Fibroblast of mammary gland (primary cell): ENCODE measurements at places on chromosomes 6 and 20.

GRCh38 chr6:3022765-3023662, 23.3 kb downstream of the NQO2 start:
- DNase-seq: peak; percentile 3

DNA sequence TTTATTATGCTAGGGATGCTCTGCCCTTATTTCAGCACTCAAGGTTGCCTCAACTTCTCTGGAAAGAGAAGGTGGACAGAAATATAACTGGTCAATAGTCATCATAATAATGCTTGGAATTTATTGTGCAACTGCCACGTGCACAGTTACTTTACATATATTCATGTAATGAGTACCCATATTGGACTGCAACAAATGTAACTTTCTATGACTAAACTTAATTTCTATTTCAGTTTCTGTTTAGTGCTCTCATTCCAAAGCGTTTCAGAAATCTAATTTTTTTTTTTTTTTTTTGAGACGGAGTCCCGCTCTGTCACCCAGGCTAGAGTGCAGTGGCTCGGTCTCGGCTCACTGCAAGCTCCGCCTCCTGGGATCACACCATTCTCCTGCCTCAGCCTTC, 28.3 kb upstream of the CD83 start:
- DNase-seq: no peak

DNA sequence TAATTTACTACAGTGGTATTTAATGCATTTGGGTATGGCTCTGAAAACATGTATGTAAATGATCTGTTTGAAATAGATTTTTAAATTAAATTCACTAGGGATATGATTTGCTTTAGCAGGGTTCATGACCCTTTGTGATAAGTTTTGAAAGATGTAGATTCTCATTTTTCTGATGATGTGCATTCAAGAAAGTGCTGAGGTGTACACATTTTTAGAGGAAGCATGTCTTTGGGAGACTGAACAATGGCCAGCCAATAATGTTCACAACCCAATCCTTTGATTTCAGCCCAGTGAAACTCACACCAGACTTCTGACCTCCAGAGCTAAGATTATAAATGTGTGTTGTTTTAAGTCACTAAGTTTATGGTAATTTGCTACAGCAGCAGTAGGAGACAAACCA, 71.1 kb downstream of the TMEM244 start:
- no peak for DNase-seq

GRCh38 chr20:60481743-60482133, 523.5 kb downstream of the CDH26 start:
- no peak for DNase-seq

DNA sequence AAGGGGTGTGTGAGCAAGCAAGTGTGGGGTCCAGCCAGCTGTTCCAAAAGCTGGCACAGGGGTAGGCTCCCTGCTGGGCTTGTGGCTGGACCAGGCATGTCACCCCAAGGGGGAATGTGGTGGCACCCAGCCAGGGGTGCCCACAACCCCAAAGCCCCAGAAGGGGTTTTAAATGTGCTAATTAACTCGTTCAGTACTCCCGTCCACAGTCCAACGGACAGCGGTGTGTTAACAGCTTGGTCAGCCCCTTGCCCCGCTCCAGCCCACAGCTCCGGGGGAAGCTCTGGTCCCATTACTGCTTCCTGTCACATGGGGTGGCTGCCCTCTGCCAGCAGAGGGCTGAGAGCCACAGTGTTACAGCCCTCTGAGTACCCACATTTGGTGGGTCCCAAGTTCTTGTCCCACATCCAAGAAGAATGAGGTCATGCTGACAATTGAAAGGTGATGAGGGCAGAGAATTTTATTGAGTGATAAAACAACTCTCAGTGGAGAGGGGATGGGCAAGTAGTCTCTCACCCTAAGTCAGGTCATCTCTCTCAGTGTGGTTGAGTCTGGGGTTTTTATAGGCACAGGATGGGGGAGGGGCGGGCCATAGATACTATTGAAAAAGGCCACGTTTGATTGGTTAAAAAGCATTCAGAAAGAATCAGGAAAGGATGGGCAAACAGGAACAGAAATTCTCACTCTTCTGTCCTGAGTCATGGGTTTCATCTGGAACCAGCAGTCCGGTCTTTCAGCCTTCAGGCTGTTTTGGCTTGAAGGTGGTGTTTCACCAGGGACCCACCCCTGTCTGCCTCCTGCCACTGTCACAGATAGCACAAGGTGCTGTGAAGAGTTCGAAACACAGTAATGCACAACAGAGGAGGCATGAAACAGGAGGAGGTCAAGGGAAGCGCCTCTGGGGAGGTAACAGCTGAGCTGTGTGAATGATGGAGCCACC, 238.5 kb downstream of the NFATC2 start:
- DNase-seq: no peak

DNA sequence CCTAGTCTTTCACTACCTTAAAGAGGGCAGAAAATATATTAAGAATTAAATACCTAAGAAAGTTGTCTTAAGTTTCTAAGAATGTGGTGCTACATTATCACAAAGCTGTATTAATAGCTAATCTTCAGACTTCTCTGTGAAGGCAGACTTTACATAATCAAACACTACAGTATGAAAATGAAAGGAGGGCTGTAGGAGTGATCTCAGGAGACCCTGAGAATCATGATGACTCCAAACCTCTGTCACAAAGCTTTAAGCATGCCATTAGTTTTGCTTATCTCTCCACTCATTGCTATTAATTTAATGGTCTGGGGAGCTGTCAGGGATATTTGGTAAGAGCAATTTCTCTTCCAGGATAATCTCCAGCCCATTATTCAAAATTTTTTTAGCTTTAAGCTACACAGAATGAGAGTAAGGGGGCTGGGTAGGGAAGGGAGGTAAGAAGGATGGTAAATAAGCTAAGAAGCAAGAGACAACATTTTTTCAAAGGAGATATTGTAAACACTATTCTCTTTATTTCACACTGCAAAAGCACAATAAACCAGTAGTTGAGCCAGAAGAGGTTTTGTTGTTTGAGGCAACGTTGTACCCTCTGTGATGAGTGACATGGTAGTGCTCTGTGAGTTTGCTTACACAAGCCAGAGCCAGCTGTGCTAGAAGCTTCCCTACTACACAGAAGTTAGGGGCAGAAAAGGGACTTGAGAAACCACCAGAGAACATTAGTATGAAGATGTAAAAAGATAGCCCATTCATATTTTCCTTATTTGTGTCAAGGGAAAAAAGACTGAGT, 258.8 kb downstream of the GMDS start:
- DNase-seq: peak; percentile 35

DNA sequence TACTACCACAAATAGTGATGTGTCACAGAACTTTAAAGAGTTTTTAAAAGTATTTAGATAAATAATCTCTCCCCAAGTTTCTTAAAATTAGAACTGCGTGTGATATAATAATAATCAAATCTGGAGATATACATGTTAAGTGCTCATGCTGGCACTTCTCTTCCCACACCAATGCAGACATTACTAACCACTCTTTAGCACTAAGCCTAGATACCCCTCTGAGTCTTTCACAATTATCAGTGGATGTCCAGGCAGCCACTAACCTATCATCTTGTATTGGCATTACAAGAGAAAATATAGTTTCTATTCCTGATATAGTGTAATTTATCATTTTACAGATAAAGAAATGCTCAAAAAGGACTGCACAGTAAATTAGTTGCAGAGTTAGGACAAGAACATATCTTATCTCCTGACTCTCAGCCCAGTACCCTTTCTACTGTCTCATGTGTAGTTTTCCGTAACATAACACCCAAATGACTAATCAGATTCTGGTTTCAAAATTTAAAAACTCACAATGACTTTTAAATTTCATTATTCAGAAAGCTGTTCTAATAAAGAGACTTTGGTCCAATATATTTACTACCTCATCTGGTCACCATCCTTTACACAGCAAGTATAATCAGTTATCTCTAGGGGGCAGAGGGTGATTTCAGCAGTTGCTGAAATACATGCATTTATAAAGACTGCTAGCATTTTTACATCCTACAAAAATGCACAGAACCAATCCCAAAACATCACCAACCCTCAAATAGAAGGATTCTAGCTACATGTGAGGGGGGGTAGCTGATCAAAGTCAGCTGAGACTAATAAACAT, 215.5 kb upstream of the MCHR2 start:
- DNase-seq: peak; percentile 38

GRCh38 chr20:18633411-18633810, 45.6 kb downstream of the DTD1 start:
- DNase-seq: no peak

DNA sequence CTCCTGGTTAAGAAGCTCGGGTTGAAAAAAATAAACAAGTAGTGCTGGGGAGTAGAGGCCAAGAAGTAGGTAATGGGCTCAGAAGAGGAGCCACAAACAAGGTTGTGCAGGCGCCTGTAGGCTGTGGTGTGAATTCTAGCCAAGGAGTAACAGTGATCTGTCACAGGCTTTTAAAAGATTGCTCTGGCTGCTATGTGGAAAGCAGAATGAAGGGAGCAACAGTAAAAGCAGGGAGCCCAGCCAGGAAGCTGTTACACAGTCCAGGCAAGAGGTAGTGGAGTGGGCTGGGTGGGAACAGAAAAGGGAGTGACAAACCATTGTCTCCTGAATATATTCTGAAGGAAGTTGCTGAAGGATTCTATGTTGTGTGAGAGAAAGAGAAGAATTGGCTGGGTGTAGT, 2.0 kb downstream of the HFE start:
- no peak for DNase-seq

GRCh38 chr6:107877968-107878367, 53.9 kb upstream of the SCML4 start:
- no peak for DNase-seq

- DNase-seq: no peak
These were observed 134.7 kb downstream of the AIG1 start for GRCh38 chr6:143195349-143195845.

DNA sequence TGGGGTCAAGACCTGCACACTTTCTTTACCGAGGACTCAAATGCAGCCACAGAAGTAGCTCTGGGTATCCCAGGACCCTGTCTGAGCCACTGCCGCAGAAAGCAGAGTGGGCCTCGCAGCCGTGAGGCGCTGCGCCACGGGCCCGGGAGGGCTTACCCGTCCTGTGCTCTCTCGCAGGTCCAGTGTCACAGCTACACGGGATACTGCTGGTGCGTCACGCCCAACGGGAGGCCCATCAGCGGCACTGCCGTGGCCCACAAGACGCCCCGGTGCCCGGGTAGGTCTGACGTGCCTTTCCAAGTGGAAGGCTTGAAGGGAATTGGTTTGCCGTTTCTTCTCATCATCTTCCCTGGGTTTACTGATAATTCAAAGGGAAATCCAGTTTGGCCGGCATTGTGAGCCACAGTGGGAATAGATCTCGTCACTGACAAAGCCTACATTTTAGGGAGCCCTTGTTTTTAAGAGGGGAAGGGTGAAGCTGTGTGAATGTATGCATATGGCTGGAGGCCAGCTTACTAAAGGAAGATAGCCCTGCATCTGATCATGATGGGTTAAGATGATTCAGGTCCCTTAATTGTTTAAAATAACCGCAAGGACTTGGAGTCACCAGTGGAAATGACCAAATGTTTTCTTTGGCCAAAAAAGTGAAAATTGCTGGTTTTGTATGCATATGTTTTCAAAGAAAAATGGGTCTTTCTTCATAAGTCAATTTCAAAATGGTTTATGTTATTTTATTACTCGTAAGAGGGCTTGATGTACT, 86.6 kb downstream of the SMOC2 start:
- peak; percentile 93 for DNase-seq

- DNase-seq: no peak
These were observed 45.5 kb upstream of the NR2E1 start for GRCh38 chr6:108120311-108120710.

DNA sequence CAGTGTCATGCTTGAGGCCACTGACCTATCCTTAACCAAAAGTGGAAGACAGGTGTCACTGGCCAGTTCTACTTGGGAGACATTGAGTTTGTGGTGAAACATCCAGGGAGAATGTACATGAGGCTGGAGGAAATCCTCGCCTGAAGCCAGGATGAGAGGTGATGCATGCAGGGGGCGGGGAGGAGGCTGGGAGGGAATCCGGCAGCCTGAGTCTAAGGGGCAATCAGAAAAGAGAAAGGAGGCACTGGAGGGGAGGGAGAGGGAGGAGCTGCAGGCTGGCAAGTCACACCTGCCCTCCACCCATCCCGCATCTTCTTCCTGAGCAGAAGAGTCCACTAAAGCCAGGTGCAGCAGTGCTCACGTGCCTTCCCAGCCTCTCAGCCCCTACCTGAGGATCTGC, 14.9 kb upstream of the DDO start:
- no peak for DNase-seq

- no peak for DNase-seq
These were observed 216.4 kb downstream of the ANKRD60 start for GRCh38 chr20:58011947-58012610.

GRCh38 chr20:48210111-48211027, 425.1 kb upstream of the SULF2 start:
- no peak for DNase-seq

DNA sequence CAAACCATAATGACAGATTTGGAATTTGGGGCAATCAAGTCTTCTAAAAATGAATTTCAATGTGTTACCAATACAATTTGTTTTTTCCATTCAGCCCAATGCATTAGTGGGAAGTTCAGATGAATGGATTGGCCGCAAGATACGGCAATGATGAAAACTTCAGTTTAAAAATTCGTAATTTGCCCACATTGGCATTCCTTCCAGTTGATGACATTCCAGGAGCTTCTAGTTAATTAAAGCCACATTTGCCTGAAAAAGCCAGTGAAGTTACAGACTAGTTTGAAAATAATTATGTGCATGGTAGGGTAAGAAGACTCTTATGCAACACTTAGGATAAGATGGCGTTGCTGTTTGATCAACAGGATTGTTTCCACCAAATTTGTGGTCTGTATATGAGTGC, 46.2 kb downstream of the NHLRC1 start:
- peak; percentile 16 for DNase-seq

DNA sequence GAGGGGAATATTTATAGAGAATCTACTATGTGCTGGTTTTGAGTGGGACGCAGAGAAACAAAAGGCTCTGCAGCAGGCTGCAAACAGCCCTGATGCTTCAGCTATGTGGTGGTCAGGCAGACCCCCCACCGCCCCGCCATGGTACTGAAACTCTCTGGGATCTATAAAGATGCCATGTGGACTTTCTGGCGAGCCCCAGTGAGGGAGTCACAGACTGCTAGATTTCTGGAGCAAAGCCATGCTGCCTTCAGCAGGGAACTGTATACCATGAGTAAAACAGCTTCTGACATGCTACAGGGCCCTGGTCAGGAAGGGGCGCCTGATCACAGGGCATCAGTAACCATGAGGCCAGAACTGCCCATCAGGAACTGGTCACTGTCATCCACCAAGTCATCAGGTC, 19.2 kb upstream of the BPIFB1 start:
- DNase-seq: no peak

- peak; percentile 49 for DNase-seq
These were observed 734.4 kb downstream of the MAFB start for GRCh38 chr20:39954621-39955020.

GRCh38 chr6:36339146-36339545, 2.5 kb upstream of the BNIP5 start:
- no peak for DNase-seq

GRCh38 chr6:145891565-145891964, 72.6 kb downstream of the SHPRH start:
- DNase-seq: peak; percentile 30
